ENCODE measurements at places on chromosomes 1 and 21.

DNA sequence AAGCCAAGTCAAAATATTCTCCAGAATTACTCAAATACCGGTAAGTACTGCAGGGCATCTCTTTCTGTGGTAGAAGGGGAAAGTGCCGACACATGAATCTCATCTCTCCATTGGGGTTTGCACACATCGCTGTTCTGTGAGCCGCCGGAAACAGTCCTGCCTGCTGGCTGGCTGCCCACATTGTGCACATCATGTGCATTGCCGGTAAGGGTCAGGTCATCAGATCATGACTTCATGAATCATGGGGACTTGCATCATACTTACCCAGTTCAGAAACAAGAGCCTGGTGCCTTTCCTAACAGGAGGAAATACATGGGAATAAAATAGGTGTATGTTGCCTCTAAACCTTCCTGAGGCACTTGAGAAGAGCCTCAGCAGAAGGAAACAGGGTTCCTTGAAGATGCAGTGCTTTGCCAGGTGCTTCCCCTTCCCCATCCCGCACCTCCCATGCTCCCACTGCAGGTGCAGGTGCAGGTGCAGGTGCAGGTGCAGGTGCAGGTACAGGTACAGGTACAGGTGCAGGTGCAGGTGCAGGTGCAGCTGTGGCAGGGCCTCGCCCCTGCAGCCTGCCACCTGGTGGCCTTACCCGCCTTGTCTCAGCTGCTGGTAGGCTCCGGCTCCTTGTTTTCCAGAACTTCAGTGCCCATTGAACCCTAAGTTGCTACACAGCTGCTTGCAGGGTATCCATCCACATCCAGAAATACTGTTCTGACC lies 26.5 kb downstream of the GPR137B start:
- DNase-seq = no peak

DNA sequence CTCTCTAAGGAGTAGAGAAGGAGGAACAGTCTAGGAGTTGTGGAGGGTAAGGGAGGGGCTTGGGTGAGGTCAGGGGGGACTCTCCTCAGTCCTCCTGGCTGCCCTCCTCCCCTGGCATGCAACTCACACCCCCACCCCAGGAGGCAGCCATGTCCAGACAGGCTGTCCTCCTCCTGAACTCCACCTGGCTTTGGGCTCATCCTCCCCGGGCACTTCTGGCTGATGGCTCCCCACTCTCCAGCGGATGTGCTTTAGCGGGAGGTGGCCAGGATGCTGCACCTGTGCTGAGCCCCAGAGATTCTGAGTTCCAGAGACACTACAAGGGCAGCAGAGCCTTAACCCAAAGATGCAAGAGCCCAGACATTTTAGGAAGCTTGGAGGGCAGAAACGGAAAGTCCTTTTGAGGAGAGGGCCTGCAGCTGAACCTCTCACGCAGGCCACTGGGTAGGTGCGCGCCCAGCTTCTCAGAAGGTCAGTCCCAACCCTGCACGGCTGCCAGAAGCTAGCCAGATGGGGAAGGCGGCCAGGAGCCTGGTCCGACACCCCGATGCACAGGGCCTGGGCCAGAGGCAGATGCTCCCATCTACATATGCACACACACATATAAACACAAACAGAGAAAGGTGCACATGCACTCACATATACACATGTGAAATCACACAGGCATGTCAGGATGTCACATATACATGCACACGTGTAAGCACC lies 83.4 kb downstream of the PDE9A start:
- DNase-seq = no peak

DNA sequence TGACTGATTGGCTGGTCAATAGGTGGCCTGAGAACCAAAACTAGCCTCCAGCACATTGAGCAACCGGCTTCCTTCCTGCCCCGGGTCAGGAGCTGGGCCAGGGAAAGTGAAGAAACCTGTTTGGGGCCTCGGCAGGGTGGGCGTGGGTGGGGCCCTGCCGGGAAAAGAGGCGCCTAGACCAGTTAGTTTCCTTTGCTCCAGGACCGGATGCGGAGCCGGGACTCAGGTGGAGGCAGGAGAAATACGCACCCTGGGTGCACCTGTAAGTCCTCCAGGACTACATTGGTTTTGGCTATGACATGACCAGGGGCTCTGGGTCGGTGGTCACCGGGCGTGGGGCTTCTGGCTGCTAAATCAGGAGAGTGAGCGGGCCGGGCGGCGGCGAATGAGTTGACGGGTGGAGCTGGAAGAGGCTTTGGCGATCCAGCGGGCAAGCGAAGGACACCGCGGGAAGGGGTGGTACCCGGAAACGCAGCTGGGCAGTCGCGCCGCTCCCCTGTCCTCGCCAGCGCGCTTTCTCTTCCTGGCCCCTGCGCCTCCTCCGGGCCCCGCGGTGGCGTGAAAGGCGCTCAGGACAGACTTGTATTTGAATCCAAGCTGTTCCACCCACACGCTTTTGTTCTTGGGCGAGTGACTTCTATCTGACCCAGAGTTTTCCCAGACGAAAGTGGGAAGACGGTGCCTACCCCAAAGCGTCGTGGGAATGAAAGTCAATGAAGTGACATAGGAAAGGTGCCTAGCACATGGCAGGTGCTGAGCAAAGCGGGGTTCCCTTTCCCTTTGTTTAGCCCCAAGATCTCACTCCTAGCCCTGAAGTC lies 30.6 kb upstream of the JUN start:
- no peak for DNase-seq

DNA sequence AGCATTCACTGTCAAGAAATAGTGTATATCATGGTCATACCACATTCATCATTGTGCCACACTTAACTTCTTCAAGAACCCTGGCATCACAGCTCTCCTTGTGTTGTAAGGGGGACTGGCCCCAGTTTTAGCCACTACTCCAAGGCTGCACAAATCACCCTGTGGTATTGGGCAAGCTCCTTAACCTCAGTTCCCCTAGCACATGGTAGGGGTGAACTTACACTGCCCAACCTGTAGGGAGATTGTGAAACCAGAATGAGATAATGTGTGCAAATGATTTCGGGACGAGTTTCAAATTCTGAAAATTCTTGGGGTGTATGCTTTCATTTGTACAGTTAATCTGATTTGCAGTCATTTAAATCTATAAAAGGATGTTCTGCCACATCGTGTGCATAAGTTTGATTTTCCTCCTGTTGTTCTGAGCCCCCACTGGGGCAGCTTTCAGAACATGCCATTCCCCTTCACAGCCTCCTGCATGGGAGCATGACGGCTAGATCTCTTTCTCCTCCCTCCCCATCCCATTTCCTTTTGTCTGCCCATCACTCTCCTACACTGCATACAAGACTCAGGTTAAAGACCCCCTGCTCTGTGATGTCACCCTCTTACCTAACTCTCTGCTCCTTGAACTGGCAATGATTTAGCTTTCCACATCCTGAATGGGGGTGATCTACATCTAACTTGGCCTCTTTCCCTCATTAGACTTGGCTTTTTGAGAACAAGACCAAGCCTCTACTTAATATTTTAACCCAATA lies 290.3 kb downstream of the CHRM3 start:
- DNase-seq = no peak

Measured in effector memory CD8-positive, alpha-beta T cell (primary cell).